ENCODE measurements at places on chromosomes 12 and 14. TPM values are rescaled to one million over a fixed set of nuclear protein-coding genes. Genes with fewer than 3 reads are reported as not detected.

DNA sequence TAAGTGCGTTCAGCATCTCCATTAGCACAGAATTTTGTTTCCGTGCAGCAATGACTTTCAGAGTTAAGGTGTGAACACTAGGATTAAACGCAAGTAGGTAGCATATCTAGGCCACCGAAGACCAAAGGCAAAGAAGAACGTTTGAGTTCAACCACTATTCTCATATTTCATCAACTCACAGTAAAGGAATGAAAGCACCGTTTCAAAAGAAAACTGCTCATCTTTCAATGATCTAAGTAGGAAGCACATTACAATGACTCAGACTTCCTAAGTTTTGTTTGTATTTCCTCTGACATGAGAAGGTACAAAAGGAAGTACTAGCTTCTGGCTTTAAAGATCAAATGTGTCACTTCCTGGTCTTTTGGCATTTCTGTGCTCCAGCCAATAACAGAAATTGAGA lies 57.6 kb downstream of the ACADS start:
- DNase-seq, result no peak

DNA sequence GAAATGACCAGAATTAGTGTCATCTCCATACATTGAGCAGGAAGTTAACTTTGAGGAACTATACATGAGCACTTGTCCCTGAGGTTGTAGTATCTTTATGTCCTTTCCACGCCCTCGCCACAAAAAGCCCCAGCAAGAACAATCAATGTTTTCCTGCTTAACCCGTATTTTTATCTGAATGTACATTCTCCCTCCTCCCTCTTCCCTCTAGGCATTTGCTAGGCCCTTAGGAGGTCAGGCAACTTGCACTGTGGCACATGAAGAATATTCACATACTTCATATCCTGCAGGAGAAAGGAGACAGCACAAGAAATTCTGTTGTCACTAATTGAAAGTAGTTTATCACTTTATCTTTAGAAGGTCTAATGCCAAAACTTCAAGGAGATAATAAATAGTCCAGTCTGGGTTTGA lies 18.1 kb upstream of the DUSP6 start:
- no peak for DNase-seq

The DBX2 gene
- total RNA-seq, result not detected

DNA sequence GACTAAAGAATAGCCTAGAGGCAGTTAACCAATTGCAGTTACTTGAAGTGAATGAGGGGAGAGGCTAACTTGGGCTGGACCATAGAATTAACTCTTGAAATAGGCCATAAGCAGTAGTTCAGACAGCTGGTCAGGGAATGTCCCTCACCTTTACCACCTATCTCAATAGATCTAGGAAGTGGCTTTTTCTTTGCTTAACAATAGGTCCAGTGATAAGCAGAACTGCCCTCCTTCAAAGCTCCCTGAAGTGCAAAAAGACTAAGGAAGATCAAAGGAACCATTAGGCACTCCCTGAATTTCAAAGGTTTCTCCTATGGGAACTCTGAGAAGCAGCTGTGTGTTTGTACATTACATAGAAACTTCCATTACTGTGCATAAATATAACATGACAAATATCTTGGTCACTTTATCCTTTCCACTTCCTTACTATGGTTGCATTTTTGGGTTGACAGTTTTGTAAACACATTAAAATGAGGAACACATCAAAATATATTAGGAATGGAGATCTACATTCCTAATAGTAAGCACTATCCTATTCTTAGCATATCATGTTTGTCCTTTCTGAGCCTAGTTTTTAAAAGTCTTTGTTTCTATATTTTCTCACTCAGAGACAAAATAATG lies 7.2 kb upstream of the NAA30 start:
- no peak for DNase-seq

DNA sequence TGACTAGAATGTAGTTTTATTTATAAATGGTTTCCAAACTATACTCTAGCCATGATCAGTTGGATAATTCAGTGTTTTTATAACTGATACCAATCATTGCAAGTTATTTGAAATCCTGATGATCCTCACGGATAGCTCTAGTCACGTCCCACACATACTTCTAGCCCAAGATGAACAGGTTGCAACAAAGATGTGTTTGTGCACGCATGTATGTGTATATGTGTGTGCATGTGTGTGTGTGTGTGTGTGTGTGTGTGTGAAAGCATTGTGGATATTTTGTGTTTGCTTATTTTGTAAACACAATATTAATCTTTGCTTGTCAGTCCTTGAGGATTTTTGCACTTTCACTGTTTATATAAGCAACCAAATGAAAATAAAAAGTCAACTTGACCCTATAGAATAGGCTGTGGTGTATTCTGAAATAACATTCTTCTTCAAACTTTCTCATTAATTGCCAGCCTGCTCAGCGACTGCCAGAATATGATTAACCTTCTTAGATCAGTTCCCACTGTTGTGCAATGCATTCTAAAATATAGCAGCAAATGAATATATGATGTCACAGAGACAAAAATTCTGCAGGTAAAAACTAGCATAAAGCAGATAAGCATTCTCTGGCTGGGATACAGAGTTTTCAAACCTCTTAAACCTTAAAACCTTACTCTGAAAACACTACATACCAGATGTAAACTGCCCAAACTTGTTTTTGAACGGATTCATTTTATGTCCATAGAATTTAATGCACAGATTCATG lies 48.8 kb upstream of the HIF1A start:
- no peak for DNase-seq

Data from naive thymus-derived CD4-positive, alpha-beta T cell (primary cell).